ENCODE measurements at places on chromosomes 1 and 21.

GRCh38 chr21:26136671-26137070 is 33.9 kb downstream of the APP start:
- DNase-seq, result no peak

DNA sequence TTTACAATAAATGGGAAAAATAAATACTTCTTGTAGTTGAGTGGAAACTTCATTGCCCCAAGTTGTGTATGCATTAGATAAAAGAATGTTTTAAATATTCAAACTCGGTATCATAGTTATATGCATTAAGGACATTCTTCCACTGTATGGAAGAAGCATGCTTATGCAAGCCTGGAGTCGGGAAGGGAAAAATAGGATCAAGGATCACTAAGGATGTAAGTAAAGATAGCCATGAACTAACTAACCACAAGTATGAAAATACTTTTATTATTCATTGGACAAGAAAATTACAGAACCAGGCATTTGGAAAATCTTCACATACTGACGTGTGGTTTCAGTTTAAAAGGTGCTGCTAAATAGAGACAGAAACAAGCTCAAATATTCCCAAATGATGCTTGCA is 26.9 kb upstream of the DPYD start:
- no peak for DNase-seq

- DNase-seq, result no peak
These were observed 36.5 kb downstream of the ZMYND12 start for GRCh38 chr1:42419126-42419821.

DNA sequence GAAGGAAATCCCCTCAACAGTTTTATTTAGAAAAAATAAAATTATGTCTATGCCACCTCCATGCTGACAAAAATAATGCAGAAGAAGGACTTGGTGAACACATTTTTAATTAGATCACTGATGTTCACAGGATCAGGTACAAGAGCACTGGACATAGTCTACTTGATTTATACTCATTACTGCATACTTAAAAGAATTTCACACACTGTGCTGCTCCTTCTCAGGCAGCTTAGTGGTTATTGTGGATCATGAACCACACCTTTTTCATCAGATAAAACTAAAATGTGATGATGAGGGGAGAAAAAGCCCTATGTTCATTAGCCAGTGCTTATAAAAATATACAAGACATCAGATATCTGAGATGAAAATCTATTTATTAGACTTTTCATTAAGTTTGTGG is 103.3 kb upstream of the DPH5 start:
- DNase-seq, result no peak

DNA sequence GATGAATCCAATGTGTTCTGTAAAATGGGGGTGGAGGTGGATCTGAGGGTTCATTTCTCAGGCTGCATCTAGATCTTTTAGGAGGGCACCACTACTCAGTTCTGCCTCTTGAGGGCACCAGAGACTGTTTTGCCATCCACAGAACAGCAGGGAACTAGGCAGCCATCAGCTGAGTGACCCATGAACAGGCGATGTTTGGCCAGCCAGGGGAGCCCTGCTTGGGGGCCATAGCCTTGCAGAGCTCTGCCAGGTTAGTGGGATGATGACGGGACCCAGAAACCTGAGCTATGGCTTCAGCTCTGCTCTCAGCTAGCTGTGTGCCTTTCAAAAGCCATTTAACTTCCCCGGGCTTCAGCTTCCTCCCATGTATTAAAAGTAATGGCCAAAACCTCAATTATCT is 13.4 kb upstream of the NOS1AP start:
- DNase-seq, result peak; percentile 49

DNA sequence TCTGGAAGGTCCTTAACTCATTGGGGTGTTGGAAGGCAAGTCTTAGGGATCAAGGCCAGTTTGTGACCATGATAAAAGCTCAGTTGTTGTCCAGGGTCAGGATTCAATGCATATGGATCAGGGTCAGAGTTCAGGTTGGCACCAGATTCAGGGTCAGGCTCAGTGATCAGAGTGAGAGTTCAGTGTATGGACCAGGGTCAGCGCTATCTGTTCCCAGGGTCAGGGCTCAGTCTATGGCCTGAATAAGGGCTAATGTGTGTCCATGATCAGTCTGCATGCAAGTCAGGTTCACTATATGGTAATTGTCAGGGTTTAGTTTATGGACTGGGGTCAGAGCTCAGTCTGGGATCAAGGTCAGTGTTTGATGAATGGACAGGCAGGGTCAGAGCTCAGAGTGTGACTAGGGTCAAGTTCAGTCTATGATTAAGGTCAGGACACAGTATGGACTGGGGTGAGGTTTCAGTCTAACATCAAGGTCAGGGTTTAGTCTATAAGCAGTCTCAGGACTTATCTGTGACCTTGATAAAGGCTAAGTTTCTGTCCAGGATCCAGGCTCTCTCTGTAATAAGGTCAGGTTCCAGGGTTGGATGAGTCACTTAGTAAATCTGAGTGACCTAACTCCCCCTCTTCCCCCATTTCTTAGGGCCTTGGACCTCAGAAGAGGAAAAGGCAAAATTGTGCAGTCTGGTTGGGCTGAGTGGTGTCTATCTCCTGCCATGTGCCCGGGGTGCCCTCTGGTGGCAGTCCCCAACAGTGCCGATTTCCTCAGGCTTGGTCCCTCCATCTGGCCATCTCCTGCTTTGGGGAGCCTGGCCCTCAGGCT is 23.8 kb downstream of the KNCN start:
- peak; percentile 79 for DNase-seq

- DNase-seq, result no peak
These were observed 559.8 kb downstream of the LMO4 start for GRCh38 chr1:87888446-87888845.

DNA sequence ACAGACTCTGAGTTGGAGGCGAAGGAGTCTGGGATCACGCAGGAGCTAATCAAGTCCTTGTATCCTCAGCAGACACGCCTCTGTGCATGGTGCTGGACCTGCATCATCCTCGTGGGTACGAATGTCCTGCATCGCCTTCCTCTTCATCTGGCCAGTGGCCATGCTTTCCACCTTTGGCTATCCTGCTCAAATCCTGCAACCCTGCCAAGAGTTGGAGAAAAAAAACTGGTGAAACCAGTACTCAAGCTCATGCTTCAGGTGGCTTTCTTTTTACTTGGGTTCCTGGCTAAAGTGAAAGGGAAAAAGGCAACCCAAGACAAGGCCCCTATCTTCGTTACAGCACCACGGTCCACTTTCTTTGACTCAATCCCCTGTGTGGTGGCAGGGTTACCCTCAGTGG is 8.9 kb downstream of the SETSIP start:
- no peak for DNase-seq

DNA sequence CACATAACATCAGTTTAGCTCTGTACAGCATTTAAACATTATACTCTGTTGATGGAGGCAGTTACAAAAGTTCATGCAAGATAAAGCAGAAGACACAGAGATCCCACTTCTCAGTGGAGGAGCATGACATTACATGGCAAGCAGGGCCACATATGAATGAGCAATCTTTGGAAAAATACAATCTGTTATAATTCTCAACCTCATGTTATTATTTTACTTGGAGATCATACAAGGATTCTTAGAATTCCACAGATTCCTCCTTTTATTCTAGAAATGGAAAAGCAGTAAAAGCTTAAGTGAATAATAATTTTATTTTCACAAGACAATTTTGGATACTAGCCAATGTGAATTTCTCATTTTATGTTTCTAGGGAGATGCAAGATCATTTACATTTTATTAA is 66.6 kb downstream of the IFI44 start:
- DNase-seq, result no peak

- DNase-seq, result no peak
These were observed 78.9 kb upstream of the F3 start for GRCh38 chr1:94620345-94621031.
